ENCODE measurements at places on chromosomes 2 and 18.
A peak's percentile ranks its signal among the peaks of the same experiment; 100 is the strongest.

GRCh38 chr18:61546590-61546989, 213.4 kb downstream of the CDH20 start:
- DNase-seq = no peak

- DNase-seq = no peak
Measured at GRCh38 chr2:86416146-86416545, 25.0 kb upstream of the KDM3A start.

GRCh38 chr2:29376541-29376940, 261.3 kb downstream of the CLIP4 start:
- no peak for DNase-seq

GRCh38 chr2:96832754-96833507, 10.9 kb downstream of the ANKRD23 start:
- no peak for DNase-seq

DNA sequence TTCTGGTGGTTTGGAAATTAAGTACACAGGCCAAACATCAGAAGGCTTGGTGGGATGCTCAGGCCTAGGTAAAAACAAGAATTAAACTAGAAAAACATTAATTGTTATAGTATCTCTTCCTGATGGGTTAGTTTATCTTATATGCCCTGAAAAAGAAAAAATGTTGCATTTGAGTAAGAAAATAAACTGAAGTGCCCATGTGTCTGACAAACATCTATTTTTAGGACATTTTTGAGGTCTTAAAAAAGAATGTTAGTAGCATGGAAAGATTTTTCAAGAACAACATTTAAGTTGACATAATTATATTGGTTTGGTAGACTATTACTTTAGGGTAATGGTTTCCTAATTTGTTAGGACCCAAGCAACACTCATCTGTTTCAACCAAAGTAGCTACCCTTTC, 140.1 kb upstream of the RND3 start:
- DNase-seq = no peak

DNA sequence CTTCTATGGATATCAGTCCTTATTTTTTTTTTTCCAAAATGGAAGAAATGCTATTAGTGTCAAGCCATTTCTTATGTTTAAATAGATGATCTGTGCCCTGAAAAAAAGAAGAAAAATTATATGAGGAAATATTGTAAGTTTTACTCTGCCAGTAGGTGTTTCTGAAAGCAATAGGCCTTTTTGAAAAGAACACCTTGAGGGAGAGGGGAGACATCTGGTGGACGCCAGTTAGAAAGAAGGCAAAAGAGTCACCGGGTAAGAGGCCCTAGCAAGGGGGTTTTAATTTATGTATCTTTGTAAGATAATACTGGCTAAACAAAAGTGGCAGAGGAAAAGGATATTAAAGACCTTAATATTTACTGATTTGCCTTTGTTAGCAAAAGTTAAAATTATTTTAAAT, 56.1 kb downstream of the DYNAP start:
- DNase-seq = no peak

DNA sequence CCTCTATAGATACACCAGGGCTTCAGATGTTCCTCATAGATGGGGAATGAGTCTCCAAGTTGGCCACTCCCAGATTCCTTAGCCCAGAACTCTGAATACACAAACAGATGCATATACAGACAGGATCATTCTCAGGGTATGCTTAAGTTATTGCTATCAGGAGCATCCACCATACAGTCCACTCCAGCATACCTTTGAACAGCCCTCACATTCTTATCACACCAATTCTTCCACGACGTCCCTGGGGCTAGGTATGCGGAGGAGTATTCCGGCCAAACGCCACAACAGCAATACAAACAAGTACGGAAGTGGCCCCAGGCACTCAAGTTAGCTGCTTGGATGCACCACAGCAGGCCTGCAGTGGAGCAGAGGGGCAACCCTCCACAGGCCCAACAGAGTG, 312.5 kb upstream of the CHAC2 start:
- DNase-seq = no peak

DNA sequence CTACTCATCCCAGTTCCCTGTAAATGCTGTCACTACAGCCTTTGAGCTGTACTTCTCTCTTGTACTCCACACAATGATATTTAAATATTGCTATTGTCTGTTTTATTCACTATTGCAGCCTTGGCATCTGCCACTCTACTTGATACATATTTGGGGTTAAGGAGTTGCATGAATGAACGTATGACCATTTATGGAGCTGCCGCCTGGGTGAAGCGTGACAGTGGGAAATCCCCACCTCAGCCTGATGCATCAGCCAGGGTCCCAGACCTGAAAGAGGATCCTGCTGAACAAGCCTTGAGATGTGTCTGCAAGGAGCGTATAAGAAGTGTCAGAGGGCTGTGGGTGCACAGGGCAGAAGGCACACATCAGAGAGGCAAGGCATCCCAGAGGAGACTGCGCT, 39.1 kb downstream of the MRPL35 start:
- peak; percentile 76 for DNase-seq

DNA sequence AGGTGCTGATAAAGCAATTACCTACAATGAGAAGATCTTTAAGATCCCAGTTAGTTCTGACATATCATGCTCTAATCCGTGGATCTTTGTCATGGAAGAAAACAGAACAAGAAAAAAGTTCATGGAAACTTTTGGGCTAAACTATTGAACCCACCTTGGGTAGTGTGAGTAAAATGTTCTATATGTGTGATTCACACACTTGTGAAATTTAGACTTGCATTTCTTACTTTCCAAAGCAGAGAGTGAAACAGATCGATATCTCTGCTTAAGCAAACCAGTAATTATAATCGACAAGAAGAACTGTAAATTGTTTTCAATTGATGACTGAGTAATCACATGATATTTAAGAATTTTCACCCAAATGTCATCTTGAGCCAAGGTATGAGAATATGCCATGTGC, 214.2 kb downstream of the HRH4 start:
- no peak for DNase-seq

- no peak for DNase-seq
Measured at GRCh38 chr2:140804700-140805260, 1326.0 kb downstream of the LRP1B start.

GRCh38 chr18:34399892-34400291, 175.2 kb upstream of the NOL4 start:
- DNase-seq = no peak

DNA sequence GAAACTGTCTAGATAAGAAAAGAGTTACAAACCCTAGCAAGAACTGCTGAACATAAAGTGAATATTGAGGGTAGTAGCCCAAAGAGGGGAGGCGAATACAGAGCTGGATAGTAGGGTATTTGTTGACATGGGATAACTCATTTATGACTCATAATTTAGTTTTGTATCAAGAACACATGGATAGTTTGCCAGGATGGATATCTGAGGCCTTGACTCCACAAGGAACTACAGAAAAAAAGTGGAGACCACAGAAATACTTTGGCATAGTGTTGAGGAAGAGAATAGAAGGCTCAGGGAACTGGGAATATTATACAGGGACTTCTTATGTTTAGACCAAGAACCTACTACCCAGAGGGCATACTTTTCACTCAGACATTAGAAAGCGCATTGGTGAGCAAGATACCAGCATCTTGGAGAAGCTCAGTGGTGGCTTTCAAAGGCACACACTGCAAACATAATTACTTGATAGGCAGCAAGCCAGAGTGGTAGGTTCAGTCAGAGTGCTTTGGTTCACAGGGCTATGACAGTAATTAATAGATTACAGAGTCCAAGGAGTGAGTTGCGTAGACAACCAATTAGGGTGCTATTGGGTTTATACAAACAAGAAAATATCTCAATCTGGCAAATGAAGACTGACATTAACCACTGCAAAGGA, 51.9 kb upstream of the ZBTB7C start:
- no peak for DNase-seq

DNA sequence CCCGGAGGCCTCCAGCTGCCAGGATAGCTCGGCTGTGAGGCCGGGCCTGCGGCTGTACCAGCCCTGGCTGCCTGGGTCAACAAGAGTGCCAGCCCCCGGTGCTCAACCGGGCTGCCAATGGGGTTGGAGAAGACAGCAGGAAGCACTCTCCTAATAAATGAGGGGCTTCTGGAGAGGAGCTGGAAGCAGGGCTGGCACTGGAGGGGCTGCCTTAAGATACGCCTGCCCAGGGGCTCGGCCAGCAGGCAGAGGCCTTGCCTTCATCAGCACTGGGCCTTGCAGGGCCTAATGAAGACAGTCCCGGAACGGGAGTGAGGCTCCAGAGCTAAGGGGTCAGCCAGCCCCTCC, 73.6 kb downstream of the TEX51 start:
- no peak for DNase-seq

GRCh38 chr2:26178746-26179436, 6.0 kb downstream of the GAREM2 start:
- no peak for DNase-seq

- no peak for DNase-seq
Measured at GRCh38 chr18:68429841-68430240, 285.1 kb downstream of the TMX3 start.

- no peak for DNase-seq
Measured at GRCh38 chr2:38153476-38154135, 77.7 kb upstream of the CYP1B1 start.

- DNase-seq = no peak
Measured at GRCh38 chr2:239662413-239663120, 261.7 kb upstream of the HDAC4 start.

DNA sequence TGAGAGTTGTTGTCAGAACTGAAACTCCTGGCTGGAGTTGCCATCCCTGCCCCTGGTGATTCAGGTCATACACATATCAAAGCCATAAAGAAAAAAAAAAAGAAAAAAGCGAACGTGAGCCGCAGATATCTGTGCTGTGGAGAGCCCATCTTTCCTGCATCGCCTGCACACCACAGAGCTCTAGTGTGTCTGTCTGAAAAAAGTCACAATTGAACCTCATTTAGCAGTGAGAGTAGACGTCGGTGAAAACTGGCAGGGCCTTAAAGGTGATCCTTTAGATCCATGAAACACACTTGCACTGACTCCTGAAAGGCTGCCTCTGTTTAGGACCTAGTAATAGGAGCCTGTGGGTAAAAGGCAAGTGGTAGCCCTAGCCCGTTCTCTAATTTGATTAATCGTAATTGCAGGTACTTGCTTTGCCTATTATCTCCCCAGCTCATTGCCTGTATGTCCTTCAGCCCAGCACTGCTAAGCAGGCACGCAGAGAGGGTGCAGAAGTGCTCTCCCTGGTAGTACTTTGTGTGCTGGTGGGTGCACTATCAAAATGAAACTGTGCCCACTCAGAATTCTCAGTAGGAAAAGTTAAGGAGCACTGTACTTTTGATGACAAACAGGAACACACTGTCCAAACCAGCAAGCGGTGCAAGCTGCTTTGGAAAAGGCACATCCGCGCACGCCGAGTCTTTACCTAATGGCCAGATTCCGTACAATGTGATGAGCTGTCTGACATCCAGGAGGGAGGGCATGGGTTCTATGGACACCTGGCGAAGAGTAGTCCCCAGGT, 103.5 kb upstream of the ASB18 start:
- no peak for DNase-seq

DNA sequence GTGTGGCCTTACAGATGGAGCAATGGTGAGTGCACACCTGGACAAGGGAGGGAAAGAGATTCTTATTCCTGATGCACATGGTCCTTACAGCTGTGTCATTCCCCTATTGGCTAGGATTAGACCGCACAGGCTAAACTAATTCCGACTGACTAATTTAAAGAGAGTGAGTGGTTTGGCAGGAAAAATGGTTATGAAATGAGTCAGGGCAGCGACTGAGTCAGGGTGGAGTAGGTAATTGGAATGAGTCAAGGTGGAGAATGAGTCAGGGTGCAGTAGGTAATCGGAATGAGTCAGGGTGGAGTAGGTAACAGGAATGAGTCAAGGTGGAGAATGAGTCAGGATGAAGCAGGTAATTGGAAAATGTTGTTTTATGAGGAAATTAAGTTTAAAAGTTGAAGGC, 1353.7 kb upstream of the LRRTM1 start:
- no peak for DNase-seq

GRCh38 chr2:105834931-105835330, 90.2 kb downstream of the NCK2 start:
- no peak for DNase-seq

GRCh38 chr2:221068123-221068522, 504.0 kb downstream of the EPHA4 start:
- no peak for DNase-seq

Measured in activated effector memory CD4-positive, alpha-beta T cell treated with anti-CD3 and anti-CD28 coated beads, Interleukin-2, amount 50 U/mL, for 16 hours (primary cell).